T-helper 2 cell (primary cell): ENCODE measurements at places on chromosomes 7 and 10.

GRCh38 chr7:138008588-138009349 lies 6.9 kb upstream of the CREB3L2 start:
- DNase-seq = no peak

DNA sequence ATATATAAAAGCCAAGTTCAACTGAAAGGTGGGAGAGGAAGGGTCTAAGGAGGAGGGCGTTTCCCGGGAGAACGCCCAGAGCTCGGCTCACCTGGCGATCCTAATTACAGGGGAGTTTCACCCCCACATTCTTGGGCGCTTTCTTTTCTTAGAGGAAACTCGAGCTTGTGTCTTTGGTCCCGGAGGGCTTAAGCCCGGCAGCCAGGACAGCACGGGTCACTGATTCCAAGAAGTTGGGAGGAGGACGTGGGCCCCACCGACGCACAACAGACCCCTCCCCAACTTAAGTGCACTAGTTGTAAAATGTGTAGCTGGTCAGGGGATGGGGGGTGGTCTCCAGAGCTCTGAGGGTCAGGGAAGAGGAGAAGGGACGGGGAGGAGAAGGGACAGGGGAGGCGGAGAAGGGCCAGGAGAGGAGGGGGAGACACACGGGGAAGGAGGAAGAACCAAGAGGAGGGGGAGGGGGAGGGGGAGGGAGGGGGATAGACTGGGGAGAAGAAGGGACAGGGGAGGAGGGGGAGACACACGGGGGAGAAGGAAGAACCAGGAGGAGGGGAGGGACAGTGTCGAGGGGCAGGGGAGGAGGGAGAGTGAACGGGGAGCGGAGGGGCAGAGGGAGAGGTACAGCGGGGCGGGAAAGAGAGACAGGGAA lies 874 bp downstream of the BAIAP2L1 start:
- DNase-seq = no peak

DNA sequence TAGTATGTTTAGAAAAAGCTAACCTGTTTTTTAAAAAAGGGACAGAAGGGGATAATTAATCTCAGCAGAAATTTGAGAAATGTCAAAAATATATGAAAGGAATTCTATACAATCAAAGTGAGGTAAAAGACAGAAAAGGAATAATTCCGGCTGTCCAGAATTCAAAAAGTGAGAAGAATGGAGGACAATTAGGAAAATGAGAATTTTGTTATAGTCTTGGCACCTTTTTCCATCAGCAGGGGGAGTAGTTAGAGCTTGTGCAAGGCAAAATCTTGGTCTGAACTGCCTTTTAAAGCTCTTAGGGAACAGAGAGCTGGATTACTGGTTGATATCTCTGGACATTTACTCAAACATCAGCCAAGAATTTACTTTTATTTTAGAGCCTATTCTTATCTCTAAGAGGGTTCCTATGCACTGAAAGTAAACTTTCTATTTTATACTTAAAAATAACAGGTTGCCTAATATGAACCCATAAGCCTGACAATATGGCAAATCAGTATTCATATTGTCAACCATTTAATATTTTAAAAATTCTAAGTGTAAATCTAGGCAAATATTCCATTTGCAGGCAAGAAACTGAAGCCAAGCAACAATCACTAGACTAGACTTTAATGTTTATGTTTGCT lies 185.6 kb downstream of the ANK3 start:
- DNase-seq = no peak

DNA sequence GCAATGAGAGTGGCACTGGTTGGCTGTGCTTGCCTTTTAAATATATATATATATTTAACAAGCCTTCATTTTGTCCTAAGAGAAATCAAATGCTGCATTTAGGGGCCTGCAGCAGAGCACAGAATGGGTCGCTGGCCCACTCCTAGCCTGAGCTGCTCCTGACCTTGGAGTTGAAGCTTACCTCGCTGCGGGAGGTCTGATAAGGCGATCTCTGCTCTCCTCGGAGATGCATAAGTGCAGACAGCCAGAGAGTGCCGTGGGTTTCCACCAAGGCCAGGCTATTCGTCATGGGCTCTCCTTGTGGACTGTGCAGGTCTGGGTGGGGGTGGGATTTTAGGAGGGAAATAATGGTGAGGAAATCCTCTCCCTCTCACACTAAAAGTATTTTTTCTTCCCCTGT lies 99.5 kb upstream of the IKZF1 start:
- DNase-seq = no peak

DNA sequence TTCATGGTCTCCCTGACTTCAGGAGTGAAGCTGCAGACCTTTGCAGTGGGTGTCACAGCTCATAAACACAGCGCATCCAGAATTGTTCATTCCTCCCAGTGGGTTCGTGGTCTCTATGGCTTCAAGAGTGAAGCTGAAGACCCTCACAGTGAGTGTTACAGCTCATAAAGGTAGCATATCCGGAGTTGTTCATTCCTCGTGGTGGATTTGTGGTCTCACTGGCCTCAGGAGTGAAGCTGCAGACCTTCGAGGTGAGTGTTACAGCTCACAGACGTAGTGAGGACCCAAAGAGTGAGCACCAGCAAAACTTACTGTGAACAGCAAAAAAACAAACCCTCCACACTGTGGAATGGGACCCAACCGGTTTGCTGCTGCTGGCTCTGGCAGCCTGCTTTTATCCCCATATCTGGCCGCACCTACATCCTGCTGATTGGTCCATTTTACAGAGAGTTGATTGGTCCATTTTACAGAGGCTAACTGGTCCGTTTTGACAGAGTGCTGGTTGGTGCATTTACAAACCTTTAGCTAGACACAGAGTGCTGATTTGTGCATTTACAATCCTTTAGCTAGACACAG lies 308.8 kb downstream of the PTPRN2 start:
- DNase-seq = no peak

DNA sequence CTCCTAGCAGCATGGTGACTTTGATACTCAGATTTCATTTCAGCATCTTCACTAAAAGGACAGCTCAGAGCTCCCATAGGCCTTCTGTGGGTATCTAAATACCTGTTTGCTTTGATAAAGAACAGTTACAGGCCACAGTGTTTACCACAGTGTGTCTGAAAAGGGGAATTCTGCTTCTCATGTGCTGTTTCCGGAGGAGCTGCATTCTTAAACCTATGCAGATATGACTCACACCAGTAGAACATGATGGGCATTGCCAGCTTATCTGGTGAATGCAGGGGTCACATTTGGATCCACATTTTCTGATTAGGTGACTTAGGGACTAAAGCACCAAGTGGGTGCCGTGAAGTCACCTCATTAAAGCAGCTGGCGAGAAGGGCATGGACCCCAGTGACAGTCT lies 52.6 kb downstream of the TRRAP start:
- no peak for DNase-seq

DNA sequence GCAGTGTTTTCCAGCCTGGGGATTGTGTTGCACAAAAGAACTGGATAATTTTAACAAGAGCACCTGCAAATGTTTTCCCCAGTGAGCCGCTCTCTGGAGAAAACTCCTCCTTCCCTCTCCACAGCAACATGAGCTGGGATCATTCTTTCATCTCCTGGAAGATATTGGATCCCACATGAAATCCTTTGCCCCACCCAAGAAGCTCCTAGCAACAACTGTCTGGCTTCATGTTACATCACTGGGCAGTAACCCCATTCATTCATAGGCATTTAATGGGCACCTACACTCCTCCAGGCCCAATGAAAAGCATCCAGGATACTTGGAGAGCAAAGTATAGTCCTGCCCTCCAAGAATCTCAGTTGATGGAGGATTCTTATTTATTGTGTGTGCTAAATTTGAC lies 27.2 kb downstream of the LSM5 start:
- no peak for DNase-seq

GRCh38 chr10:58697691-58698090 lies 185.0 kb downstream of the BICC1 start:
- no peak for DNase-seq

GRCh38 chr10:27857616-27858015 lies 112.0 kb upstream of the MKX start:
- DNase-seq = no peak

GRCh38 chr7:31028417-31028992 lies 23.6 kb upstream of the ADCYAP1R1 start:
- DNase-seq = no peak

DNA sequence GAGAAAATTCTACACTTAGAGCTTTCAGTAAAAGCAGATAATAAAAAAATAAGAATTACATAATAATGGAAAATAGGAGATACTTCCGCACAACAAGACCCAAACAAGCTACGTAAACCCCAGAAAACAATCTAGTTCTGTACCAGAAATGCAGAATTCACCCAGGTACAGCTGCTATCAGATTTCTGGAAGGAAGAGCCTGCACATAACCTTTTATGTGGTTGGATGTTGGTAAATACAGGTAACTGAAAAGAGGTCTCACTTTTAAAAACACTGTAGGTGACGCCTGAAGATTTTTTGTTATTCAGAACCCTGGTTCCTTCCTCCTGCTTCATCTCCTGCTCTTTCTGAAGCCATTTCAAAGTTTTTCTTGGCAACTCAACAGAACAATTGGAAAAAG lies 29.9 kb downstream of the PANK1 start:
- peak; percentile 9 for DNase-seq

GRCh38 chr7:30281791-30282190 lies 2.6 kb upstream of the ZNRF2 start:
- DNase-seq = no peak

DNA sequence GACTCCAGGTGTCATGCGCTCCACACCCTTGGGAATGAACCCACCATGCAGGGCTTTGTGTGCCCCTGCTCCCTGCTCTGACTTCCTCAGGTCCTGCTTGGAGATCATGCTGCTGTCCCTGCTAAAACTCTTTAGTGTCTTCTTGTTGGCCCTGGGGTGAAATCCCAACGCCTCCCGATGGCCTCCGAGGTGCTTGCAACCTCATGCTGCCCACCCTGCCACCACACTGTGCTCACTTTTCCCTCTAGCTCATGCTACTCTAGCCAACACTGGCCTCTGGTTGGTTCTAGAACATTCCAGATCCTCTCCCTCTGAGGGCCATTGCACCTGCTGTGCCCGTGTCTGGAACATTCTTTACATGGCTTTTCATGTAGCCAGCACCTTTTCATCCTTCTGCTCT lies 227.7 kb downstream of the ADAM12 start:
- no peak for DNase-seq

DNA sequence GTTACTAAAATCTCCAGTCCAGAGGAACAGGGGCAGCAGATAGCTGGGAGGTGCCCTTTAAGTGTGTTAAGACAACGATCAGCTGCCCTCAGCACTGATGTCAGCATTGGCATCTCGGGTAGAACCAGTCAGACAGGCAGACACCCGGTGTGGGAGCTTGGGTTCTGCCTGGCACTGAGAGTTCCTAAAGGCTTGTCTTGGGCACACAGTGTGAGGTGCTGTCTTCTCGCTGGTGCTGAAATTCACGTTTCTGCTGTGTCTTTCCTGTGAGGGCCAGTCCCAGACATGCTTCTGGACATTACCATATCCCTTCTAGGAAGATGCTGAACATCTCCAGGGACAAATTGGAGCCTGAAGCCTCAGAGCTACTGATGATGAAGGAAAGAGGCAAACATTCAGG lies 156.2 kb downstream of the DNAJB6 start:
- no peak for DNase-seq

DNA sequence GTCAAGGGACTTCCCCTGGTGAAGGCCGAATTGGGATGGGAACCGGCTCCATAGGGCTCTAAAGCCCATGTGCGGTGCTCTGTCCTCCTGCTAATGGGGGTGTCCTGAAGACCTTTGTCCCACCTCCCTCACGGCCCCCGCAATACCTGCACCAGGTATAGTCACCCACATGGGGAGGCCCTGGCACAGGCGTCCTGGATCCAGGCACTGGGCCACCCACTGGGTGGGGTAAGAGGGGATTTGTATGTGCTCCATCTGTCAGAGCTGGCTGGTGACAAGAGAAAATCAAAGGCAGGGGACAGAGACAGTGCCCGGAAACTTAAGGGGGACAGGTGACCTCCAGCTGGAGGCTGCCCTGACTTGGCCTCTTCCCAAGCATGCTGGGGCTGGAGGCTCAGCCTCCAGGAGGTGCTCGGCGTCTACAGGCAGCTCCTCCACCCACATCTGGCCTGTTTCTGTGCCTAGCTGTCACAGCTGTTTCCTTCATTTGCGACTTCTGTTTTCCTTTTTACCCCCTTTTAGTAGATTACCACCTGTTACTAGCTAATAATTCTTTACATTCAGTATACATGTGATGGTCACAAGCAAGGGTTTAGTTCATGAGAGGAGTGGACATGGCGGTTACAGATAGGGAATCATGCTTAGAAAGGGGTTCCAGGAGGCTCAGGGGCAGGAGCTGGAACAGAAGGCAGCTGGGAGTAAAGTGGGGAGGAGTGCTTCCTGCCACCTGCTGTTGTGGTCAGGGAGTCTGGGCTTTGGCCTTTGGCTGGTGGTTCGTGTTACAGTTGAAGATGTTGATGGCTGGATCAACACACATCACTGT lies 2.3 kb upstream of the CUZD1 start:
- DNase-seq = no peak

DNA sequence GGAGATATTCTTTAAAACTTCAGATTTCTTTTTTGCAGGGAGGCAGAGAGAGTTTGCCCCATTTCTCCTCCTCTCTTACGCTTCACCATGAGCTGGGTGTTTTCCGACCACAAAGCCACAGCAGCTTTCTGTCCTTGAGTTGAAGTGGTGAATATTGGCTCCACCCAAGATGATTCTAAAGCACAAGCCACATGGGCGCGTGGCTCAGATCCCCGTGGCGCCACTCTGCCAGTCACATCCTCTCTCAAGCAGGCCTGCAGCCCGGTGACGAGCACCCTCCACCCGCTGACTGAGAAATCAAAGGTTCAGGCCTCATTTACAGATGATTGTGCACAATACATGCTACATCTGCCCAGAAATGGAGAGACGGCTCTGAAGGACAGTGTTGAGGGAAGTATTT lies 27.6 kb upstream of the RNF32 start:
- peak; percentile 98 for DNase-seq

DNA sequence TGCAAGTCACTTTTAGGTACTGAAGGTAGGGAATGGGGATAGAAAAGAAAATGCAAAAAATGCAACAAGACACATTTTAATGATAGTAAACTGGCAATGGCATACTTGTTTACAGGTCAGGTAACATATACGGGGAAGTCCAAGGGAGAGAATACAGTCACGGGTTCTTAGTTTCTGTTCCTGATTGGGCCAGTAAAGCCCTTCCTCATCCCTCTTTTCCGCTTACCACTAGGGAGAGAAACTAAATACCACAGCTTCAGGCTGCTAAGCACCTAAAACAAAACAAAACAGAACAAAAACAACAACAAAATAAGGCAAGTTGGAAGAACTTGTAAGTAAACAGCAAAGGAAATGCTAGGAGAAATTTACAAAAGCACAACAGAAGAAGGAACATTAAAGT lies 65.2 kb upstream of the OGDHL start:
- DNase-seq = no peak

GRCh38 chr7:105820363-105821066 lies 55.9 kb downstream of the ATXN7L1 start:
- no peak for DNase-seq

- no peak for DNase-seq
These were observed 279.7 kb downstream of the USP6NL start for GRCh38 chr10:11331726-11332125.

GRCh38 chr7:157738066-157738460 lies 401.3 kb downstream of the DNAJB6 start:
- DNase-seq = no peak

GRCh38 chr10:92239151-92239599 lies 51.7 kb downstream of the CPEB3 start:
- DNase-seq = no peak
